SK-N-SH treated with all-trans-retinoic acid at 6 μM for 48 hours (cell line): ENCODE measurements at places on chromosomes 7 and 10.

DNA sequence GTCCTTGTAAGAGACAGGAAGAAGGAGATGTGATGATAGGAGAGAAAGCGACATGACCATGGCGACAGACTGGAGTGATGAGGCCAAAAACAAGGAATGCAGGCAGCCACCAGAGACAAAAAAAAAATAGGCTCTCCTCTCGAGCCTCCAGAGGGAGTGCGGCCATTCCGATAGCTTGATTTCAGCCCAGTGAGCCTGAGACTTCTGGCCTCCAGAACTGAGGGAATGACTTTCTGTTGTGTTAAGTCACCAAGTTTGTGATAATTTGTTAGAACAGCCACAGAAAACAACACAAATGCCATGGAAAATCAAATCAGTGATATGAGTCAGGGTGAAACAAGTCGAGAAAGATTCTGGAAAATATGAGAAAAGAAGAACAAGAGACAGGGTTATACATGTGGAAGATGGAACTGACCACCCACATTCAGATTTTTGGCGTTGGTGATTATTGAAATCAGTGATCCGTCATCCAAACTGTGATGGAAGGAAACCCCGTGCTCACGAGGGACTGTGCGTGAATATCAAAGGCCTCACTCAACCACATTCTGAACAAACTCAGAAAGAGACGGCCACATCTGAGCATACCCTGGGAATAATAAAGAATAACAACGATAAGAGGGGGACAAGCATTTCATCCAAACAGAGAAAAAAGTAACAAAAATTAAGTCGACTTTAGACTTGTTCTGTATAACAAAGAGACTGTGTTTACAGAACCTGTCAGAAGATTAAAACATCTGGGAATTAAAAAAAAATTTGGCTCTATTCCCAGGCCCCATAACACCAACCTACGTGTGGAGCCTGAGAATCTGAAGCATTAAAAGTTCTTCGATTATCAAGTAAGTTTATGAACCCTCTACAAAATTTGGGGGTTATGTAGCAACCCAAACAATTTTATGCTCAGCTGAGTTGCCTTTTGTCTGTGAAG lies 72.1 kb downstream of the EEPD1 start:
- no peak for ATAC-seq

GRCh38 chr7:73995330-73995729 lies 32.6 kb upstream of the ELN start:
- ATAC-seq, result no peak

- ATAC-seq, result peak; percentile 51
These were observed 23.5 kb downstream of the BLVRA start for GRCh38 chr7:43781726-43782607.

DNA sequence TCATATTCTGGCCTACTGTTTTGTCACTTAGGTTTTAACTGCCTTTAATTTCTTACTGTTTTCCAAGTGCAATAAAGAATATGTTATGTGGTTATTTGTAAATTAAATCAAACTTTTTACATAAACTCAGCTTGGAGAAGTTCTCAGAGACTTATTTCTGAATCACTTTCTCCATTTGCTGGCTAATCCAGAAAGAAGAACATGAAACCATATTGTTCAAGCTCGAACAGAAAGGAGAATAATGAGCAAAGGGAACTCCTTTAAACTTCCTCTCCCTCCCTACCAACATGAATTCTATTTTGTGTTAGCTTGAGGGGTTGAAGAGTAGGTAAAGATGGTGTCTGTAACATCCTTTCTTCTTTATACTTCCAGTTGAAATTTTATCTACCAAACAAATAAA lies 52.3 kb downstream of the SHTN1 start:
- no peak for ATAC-seq

GRCh38 chr10:78188446-78188845 lies 154.8 kb downstream of the RPS24 start:
- no peak for ATAC-seq

GRCh38 chr7:155589001-155589980 lies 42.9 kb upstream of the CNPY1 start:
- no peak for ATAC-seq

DNA sequence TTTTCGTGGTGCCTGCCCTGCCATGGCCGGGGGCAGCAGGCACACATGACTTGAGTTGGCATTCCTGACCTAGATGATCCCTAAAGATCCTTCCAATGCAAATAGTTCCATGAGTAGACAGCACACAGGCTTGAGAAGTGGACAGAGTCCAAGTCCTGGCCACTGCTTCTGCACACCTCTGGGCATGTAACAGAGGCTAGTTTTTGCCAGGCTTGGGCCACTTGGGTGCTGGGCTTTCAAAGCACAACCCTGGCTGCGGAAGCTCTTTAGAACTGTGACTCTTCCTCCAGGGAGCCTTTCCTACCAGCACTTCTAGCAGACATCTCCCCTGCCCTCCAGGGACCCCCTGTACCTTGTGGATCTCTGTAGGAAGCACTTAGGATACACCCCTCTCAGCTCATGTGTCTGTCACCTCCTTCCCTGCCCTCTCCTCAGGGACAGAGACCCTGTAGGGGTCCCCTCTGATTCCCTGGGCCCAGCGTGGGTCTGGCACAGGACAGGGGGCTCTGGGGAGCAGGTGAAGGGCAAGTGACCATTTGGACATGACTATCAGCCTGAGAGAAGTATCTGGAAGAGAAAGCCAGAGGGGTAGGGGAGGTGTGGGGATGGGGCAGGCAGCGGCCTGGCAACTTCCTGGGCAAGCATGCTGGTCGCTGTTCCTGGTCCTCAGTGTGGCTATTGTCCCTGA lies 36.2 kb downstream of the ZCCHC24 start:
- no peak for ATAC-seq
